ENCODE measurements at places on chromosomes 5 and 9.

DNA sequence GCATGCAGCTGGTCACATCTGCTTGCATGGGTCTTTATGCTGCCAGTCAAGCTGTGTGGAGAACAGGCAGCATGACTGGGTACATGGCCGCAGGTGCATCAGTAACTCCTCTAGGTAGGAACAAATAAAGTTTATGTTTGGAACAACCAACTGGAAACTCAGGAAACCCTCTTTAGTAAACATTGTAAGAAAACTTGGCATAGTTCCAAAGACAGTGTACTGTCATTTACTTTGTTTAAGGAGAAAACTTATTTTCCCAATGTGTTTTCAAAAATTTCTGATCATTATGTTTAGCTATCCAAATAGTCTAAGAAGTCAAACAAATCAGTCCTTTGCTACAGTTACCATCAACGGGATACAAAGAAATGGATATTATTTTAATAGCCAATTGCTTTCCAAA lies 386.0 kb downstream of the CHSY3 start:
- no peak for DNase-seq

DNA sequence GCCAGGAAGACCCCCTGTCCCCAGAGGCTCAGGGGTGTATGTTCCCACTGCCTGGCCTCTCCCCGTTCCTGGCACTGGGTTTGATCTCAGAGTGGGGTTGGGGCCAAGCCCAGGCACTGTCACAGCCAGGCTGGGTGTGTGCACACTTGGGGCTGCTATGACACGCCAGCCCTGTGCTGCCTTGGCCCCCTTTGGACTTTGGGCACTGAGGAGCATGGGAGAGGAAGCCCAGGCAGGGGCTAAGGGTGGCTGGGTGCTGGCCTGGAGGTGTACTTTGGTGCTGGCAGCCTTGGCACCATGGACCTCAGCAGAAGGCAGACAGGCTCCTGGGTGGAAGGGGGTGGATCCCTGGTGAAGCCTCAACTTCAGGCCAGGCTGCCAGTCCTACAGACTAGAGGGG lies 223.6 kb upstream of the ISL1 start:
- no peak for DNase-seq

DNA sequence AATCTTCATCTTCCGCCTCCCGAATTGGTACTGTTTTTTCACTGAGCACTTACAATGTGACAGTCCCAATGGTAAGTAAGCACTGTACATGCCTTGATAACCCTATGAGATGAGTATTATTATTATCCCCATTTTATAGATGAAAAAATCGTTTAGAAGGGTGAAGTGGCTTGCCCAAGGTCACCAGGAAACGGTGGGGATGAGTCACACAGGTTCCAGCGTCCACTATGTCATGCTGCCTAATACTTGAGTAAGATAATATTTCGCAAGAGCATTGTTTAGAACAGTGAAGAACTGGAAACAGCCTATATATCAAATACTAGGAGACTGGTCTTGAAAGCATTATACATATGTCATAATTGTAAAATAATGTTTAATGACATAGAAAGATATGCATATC lies 12.9 kb downstream of the HAND1 start:
- DNase-seq, result no peak

GRCh38 chr9:123834889-123835562 lies 94.9 kb downstream of the DENND1A start:
- DNase-seq, result peak; percentile 14

DNA sequence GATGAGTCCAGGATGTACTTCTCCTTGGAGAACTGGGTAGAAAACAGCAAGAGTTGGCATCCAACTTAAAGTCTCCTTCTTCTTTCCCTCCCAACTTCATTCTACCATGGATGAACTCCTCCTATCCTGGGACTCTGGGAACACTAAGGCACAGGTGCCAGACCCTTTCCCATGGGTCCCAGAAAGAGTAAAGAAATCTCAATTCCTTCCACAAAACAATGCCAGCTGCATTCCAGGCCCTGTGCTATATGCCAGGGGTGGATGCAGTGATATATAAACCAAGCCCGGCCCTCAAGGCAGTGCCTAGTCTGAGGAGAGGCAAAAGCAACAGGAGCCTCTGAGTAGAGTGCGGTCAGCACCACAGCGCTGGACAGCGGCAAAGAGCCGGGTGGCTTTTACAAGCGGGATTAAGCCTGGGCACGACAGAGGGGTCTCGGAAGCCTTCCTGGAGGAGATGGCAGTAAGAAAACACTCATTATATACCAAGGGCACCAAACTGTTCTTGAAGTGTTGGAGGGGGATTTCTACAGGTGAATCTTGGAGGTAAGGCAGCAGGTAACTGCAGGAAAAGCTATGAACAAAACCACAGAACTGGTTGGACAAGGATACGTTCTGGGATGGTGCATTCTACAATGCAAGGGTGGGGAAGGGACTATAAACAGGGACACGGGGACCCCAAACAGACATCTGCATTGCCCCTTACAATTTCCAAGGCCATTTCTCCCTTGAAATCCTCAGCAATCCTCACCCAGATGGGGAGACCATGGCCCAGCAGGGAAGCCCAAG lies 16.4 kb upstream of the TOR2A start:
- DNase-seq, result no peak

DNA sequence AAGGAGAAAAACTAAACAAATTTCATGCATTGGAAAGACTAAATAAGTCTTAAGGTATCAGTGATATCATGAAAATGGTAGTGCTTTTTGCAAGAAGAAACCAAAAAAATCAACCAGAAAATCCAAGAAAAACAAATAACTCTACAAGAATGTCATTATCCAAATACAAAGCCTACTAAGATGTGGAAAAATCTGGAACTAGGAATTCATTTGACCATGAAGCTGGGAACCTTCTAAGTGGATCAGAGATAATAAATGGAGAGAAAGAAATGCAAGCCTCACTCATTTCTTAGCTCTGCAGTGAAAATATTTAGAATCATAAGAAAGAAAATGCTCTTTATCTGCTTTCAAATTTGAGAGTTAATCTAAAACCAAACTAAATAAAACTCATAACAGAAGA lies 51.3 kb downstream of the RASEF start:
- no peak for DNase-seq

- no peak for DNase-seq
Measured at GRCh38 chr9:128321879-128322403, 306 bp downstream of the TRUB2 start.

DNA sequence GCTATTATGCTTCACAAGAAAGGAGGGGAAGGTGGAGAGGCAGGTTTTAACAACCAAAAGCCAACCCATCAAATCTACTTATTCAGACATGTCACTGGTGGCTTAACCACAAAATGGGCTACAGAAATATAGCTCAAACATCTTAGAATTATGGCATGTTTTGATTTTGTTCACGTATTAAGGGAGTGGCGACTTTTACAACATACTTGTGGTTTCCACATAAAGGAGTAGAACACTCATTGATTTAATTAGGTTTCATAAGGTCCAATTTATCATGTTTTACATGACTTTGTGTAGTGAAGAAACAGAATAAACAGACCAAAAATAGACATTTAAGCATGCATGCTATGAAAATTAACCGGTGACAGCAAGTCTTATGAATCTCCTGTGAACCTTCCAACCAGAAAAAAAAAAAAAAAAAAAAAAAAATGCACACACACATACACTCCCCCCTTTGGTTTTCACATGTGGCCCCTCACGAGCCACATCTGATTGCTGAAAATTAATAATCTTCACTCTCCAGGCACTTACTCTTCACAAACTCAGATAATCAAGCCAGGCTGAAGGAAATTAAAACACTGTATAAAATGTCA lies 5.4 kb downstream of the ZNF608 start:
- DNase-seq, result no peak

DNA sequence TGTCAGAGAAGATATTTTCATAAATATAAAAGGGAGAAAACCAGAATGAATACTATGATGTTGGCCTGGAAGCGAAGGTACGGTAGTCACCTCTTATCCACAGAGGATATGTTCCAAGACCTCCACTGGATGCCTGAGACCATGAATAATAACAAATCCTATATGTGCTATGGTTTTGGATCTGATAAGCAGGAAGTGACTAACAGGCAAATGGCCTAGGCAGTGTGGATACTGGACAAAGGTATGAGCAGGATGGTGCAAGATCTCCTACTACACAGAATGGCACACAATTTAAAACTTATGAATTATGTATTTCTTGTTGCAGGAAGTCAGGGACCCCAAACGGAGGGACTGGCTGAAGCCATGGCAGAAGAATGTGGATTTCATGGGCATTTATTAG lies 48.2 kb downstream of the ADAMTS12 start:
- no peak for DNase-seq

DNA sequence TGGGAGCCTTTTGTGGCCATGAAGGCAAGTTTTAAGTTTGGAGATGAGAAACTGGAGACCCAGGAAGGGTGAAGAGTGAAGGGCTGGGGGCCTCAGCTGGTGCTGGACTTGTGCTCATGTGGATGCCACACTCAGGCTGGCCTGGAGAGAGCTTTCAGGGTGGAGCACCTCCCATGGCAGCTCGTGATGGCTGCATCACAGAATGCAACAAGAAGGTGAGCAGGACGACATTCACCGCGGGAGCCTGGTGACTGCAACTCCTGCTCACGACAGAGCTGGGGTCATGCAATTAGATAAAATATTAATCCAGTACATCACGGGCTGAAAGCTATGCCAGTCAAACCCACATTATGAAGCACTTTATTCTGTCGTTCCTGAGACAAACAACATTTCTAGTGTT lies 59.7 kb downstream of the SEMA4D start:
- no peak for DNase-seq

DNA sequence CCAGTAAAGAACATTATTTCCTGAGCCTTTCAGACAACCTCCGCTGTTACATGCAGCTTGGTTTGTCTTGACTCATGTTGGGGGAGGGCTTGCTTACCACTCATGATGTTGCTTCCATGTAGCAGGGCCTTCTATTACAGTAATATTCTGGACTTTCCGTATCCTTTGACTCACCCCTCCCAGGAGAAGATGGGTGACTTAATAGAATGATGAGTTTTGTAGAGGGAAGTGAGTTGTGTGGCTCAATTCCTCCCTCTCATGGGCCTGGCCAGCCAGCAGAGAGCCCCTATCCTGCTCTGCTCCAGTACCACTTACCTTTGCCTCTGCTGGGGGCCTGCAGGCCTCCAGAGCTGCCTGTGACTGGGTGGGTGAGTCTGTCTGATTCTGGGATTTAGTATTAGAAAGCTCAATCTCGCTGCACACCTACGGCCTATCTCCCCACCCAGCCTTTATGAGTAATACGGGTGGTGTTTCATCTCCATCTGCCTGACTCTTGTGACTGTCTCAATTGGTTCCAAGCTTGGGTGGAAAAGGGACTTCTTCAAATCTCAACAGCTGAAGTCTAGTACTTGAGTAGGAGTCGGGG lies 52.6 kb upstream of the KLF9 start:
- DNase-seq, result no peak

DNA sequence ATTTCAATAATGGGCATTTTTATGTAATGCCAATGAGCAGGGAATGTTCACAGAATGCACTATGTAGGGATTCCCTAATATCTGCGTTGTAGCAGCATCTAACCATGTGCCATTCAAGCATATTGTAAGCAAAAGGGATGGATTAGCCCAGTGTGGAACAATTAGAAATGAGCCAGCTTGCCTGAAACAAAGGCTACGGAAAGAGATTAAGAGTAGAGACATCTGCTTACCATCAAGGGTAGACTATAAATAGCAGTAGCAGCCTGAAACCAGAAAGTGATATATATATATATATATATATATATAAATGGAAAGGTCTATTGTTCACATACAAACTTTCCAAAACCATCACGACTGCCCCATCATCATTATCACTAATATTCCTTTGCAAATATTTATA lies 31.9 kb upstream of the CEP120 start:
- DNase-seq, result no peak

GRCh38 chr9:135887021-135887507 lies 20.3 kb downstream of the CAMSAP1 start:
- no peak for DNase-seq

DNA sequence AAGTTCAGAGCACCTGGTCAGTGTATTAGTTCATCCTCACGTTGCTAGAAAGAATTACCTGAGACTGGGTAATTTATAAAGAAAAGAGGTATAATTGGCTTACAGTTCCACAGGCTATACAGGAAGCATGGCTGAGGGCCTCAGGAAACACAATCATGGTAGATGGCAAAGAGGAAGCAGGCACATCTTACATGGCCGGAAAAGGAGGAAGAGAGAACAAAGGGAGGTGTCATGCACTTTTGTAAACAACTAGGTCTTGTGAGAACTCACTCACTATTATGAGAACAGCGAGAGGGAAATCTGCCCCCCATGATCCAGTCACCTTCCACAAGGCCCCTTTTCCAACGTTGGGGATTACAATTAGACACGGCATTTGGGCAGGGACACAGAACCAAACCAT lies 28.8 kb upstream of the CAVIN4 start:
- DNase-seq, result no peak

DNA sequence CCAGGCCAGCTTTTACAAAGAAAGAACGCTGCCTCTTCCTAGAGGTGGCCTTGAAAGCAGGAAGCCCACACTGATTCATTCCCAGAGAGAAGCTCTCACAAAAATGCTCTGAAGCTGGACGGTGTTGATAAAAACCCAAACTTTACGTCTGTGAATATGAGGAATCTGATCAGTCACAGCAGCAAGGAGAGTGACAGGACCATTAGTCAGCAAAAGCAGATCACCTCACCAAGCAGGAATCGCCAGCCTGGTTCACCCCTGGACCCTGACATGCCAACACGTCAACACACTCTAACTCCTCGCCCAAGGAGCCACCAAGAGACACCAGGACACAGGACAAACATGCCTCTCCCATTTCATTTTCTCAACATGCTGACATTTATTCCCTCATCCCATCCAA lies 70.6 kb upstream of the ZNF622 start:
- DNase-seq, result no peak

GRCh38 chr5:109469896-109470662 lies 60.3 kb upstream of the PJA2 start:
- DNase-seq, result no peak

DNA sequence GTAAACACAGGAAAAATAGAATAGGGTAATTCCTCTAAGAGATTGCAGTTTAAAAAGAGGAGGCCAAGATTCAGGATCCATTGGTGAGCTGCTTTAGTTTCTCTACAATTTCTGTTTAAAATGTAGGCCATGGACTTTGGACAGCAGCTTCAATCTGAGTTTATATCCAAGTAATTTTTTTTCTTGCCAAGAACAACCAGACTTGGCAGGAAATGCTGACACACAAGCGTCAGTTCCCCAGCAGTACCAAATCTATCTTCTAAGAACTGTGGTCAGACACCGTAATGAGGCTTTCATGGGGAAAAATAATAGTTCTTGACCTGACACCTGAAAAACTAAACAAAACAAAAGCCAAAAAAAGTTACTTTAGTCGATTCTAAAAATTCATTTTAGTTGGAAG lies 528.8 kb downstream of the CSNK1G3 start:
- DNase-seq, result no peak

DNA sequence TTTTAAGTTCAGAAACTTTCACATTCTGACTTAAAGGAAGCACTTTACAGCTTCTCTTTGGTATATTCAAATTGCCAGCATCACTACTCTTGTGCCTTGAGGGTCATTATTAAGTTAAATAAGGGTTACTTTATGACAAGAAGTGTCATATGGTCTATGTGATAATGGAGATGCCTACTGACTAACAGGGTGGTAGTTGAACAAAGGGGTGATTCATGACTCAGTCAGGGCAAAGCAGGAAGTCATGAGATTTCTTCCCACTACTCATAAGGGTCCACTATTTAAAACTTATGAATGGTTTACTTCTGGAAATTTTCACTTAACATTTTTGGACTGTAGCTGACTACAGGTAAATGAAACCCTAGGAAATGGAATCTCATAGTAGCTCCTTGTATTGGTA lies 938.3 kb upstream of the PTPRD start:
- DNase-seq, result no peak

Data from Jurkat, Clone E6-1 (cell line).